Adipocyte (in vitro differentiated cells): ENCODE measurements at places on chromosomes 3 and 15.
A peak's percentile ranks its signal among the peaks of the same experiment; 100 is the strongest.

GRCh38 chr3:152058856-152059255 is 185.4 kb downstream of the SUCNR1 start:
- no peak for DNase-seq

DNA sequence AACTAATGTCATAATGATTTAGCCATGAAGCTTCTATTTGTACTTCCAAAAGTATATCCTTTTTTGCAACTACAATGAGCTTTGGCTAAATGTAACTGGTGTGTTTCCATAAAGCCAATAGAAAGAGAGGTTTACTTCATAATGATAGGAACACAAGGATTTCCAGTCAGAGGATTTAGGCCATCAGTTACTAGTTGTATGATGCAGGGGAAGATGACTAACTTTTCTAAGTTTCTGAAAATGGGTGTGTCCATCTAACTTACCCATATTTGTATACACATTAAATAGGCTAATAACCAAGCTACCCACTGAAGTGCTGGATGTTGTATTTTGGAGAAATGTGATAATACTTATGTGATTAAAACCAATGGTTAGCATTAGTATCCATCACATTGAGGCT is 55.7 kb downstream of the SLC4A7 start:
- no peak for DNase-seq

GRCh38 chr3:64265646-64266045 is 40.4 kb upstream of the PRICKLE2 start:
- no peak for DNase-seq

DNA sequence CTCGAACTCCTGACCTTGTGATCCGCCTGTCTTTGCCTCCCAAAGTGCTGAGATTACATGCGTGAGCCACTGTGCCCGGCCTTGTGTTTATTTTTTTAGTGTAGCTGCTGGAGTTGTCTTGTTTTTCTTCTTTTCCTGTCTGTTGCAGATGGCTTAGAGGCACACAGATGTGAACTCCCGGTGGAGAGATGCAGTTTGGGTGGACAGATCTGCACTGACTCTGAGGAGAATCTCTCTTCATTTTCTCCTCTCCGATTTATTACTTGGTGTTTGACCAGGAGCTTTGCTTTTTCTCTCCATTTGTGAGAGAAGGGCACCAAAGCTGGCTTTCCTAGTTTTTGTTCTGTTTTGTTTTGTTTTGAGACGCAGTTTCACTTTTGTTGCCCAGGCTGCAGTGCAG is 62.7 kb downstream of the USP13 start:
- DNase-seq, result no peak

DNA sequence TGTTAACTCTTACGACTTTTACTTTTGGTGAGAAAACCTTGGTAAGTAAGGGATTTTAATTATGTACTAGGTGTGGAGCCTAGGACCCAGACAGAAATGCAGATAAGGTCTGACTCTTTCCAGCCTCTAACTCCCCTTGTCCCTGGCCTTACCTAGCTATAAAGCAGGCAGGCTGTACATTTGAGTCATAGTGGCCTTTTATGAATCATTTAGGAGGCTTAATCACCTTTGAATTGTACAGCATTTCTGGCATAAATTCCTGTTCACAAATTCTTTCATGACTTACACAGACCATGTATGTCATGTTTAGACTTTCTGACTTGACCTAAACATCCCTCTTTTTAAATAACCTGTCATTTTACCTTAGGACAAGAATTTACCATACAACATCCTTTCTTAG is 47.4 kb downstream of the CHCHD4 start:
- no peak for DNase-seq

DNA sequence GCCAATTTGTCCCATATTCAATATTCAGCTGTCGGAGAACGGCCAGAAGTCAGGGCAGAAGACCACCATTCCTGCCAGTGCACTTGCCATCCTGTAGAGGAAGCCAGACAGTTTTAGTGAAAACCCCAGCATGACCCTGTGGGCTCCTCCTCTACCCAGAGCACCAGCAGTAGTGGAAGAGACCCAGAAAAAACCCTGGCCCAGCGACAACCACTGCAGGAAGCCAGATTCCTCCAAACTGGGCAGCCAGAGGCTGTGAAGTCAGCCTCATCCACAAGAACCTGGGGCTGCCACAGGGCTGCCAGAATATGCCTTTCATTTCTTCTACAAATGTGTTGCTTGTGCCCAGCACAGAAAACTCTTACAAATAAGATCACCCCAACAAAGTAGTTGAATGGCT is 67.3 kb downstream of the HMCES start:
- DNase-seq, result no peak

DNA sequence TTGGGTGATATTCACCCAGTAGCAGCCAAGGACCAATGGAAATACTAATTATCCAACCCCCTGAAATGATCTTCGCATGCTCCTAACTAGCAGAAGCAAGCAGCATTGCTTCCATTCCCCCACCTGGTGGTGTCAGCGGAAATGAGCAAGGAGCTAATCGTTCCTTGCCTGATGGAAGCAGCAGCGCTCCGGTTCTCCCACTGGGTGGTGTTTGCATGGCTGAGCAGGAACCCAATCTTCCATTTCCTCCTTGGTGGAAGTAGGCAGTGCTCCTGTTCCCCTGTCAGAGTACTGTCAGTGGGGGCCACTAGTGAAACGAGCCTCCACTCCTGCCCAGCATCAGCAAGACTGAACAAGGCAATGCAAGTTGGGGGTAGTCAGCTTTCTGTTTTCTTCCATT is 311.5 kb downstream of the CACNA2D3 start:
- no peak for DNase-seq

- DNase-seq, result no peak
Observed at GRCh38 chr15:98812716-98813446, 164.5 kb downstream of the IGF1R start.

DNA sequence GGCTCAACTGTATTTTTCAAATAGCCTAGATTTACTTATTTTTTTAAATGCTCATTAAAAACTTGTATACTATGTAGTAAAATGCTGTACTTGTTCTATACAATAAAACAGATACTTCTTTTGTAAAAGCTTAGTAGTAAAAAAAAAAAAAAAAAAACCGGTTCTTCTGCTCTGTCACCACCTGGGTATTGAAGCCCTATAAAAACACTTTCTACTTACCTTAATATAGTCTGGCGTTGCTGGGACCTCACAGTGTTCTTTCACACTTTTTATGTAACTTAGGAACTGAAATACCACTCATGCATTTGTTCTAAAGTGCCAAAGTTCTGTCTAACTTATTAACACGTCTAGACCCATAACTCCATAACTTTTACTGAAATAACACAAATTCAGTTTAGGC is 61.4 kb downstream of the TASOR start:
- no peak for DNase-seq

GRCh38 chr3:186571644-186572013 is 1.1 kb downstream of the DNAJB11 start:
- DNase-seq, result no peak

- DNase-seq, result peak; percentile 81
Observed at GRCh38 chr3:149771652-149772271, 19.5 kb upstream of the COMMD2 start.

DNA sequence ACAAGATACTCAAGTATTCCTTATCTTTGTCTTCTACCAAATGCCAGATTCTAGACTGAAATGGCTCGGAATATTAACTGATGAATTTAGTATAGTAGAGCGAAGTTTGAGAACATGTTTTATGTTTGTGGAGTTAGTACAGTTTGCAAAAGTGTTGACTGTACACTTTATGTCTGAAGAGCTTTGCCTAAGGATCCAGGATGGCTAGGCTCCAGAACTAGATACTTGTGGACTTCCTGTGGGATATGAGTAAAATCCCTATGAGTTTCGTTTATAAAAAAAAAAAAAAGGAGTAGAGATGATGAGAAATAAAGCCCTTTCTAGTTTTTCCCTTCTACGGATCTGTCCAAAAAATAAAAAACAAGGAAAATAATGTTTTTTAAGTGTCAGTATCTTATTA is 96.7 kb downstream of the TP63 start:
- peak; percentile 7 for DNase-seq

DNA sequence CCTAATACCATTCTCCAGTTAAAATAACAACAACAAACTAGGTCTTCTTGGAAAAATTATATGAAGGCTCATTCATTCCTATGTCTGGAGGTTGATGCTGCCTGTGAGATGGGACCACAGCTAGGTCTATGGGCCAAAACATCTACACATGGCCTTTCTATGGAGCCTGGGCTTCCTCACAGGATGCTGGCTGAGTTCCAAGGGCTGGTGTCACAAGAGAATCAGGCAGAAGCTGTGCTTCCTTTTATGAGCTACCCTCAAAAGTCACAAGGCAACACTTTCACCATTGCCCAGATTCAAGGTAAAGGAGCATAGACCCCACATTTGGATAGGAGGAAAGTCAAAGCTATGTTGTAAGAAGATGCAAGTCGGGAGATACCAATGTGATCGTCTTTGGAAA is 4.6 kb upstream of the RTP2 start:
- no peak for DNase-seq

GRCh38 chr3:123025642-123026521 is 1.7 kb downstream of the SEMA5B start:
- peak; percentile 13 for DNase-seq

GRCh38 chr15:78064544-78064943 is 13.0 kb downstream of the TBC1D2B start:
- DNase-seq, result peak; percentile 91

DNA sequence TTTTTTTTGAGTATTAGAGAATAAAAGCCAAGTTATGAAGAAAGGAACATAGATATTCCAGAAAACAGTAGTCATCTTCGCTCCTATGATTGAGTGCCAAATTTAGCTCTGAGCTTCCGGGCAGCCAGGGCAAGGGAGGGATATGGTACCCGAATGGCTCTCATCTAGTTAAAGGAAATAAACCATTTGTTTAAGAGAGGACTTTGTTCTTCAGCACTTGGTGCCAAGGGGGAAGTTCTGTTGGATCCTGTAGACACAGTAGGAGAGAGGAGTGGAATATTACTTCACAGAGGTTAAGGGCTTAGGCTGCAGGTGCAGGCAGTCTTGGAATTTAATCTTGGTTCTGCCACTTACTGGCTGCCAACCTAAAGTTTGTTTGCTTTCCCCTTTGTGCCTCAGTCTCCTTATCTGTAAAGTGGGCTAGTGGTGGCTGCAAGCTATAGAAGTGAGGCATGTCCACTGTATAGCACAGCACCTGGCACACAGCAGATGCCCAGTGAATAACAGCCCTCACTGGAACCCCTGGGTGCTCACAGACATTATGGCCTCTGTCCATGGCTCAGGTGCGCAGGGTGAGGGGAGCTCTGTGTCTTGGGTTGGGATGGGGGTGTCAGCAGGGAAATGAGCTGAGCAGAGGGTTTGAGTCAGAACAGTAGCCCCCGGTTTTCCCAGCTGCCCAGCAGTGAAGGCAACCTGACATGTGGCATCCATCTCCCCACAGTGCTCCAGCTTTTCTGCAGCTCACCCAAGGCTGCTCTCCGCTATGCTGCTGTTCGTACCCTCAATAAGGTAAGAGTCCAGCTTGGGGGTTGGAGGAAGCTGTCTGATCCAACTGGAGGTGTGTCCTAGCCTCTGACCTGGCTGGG is 10.4 kb downstream of the COPG1 start:
- no peak for DNase-seq

- DNase-seq, result peak; percentile 2
Observed at GRCh38 chr15:42010434-42010833, 10.4 kb downstream of the PLA2G4E start.

GRCh38 chr3:184713040-184713355 is 1.1 kb upstream of the MAGEF1 start:
- DNase-seq, result no peak

- peak; percentile 40 for DNase-seq
Observed at GRCh38 chr3:16482770-16483531, 30.5 kb downstream of the RFTN1 start.

DNA sequence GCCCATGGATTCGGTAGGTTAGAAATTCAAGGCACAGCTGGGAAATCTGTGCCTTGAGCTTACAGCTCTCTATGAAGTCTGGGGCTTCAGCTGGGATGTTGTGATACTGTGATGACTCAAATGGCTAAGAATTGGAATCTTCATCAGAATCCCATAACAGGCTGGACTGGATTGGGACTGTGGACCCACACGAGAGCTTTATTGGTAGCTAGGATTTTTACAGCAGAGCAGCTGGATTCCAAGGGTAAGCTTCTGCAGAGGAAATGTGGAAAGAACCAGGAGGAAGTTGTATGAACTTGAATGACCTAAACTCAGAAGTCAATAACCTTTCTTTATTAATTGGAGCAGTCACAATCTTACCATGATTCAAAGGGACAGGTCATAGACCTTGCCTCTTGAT is 1187.1 kb downstream of the ROBO1 start:
- peak; percentile 53 for DNase-seq

GRCh38 chr3:111333642-111334041 is 208.4 kb upstream of the CD96 start:
- DNase-seq, result peak; percentile 24

GRCh38 chr3:130702985-130703384 is 43.6 kb downstream of the PIK3R4 start:
- DNase-seq, result no peak

DNA sequence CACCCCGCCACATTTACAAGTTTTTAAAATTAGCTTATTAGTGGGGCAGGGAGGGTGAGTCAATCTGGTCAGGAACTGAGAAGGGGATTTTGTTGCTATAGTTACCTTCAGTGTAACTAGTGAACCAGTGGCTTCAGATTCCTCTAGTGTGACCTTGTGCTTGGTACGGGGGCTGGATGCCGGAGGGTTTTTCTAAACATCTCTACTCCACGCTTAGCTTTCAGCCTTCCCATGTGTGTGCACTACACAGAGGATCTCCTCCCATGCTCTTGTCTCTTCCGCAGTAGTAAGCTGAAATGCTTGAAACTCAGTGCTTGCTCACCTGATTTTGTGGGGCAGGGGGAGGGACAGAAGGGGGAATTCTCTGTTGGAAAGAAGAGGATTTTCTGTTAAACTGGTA is 67.9 kb upstream of the AKAP13 start:
- no peak for DNase-seq

DNA sequence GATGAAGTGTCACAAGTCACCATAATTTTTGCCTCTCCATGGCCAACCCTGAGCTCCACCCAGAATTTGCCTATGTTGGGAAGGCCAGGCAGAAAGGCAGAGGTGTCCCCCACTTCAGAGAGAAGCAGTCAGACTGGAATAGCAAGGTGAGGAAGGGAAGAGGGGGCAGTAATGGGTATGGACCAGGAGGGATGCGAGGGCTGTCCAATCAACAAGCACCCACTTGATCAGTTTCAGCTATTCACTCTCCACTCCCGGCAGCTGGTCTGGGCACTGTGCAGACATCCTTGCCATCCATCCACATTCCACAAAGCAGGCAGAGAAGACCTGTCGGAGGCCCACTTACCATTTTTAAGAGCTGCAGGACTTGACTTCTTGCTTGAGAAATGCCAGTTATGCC is 43.5 kb upstream of the CTNNB1 start:
- DNase-seq, result no peak
